Astrocyte of the hippocampus (primary cell): ENCODE measurements at places on chromosomes 12 and 14.

GRCh38 chr12:83700838-83701237 is 1014.1 kb downstream of the TMTC2 start:
- DNase-seq: peak; percentile 14

DNA sequence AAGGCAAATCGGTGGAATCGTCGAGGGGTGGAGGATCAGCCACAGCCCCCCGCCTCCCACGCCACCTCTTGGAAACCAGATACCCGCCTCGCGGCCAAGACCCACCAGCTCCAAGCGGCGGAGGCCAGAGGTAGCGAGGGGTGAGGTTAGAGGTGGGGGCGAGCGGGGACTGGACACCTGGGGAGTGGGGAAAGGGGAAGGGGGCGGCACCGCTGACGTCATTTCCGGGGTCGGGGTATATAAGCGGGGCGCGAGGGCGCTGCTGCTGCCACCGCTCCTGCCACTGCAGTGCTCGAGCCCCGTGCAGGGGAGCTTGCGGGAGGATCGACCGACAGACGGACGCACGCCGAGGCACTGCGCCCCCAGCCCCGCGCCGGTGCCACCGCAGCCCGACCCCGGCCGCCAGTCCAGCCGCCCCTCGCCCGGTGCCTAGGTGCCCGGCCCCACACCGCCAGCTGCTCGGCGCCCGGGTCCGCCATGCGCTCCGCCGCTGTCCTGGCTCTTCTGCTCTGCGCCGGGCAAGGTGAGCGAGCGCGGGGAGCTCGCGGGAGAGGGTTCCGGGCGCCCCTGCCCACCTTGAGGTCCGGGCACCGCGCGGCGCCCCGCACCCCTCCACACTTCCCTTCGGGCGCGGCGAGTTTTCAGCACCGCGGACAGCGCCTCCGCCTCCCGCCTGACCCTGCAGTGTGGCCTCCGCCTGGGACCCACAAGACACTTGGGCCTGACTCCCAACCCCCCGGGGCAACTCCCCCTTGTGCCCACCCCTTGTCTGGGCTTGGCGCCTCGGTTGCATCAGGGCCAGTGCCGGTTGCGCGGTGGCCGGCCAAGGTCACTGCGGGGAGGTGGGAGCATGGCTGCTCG is at the start of gene CHGA:
TSS of gene CHGA (plus strand) at position 268 of the 861 bp plus-strand sequence. CDS start at position 478, 210 bp downstream.
- peak; percentile 83 for DNase-seq

- peak; percentile 24 for DNase-seq
Observed at GRCh38 chr14:25904446-25904845, 693.4 kb downstream of the NOVA1 start.

- peak; percentile 69 for DNase-seq
Observed at GRCh38 chr12:66269757-66270383, 32.4 kb upstream of the HELB start.

GRCh38 chr12:3632256-3632655 is 120.7 kb downstream of the CRACR2A start:
- DNase-seq: no peak

- DNase-seq: peak; percentile 78
Observed at GRCh38 chr12:122917507-122918121, 21.7 kb upstream of the VPS37B start.

- no peak for DNase-seq
Observed at GRCh38 chr14:92109490-92109889, 3.1 kb upstream of the ATXN3 start.

DNA sequence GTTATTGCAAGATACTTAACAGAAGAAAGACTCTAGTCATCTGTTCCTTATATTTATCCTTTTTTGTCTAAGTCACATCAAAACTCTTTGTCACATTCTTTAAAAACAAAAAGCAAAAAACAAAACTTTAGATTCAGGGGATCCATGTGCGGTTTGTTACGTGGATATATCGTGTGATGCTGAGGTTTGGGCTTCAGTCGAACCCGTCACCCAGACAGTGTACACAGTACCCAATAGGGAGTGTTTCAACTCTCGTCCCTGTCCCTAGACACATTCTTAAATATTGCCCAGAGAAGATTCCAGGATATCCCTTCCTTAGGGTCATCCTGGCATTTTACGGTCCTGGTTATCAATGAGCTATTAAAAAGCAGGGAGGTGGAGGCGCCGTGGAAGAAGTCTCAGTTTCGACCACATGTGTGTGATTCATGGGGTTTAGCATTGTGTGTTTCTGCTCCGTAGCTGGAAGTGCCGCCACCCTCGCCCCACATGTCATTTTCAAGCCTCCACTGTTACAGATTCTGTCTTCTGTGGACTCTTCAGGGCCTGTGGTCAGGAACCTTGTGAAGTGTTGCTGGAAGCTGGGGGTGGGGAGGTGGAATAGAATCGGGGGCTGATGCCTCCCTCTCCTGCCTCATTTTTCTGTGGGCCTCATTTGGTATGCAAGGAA is 19.9 kb downstream of the CCND2 start:
- peak; percentile 44 for DNase-seq

GRCh38 chr12:3527181-3527580 is 36.2 kb downstream of the PRMT8 start:
- DNase-seq: no peak

DNA sequence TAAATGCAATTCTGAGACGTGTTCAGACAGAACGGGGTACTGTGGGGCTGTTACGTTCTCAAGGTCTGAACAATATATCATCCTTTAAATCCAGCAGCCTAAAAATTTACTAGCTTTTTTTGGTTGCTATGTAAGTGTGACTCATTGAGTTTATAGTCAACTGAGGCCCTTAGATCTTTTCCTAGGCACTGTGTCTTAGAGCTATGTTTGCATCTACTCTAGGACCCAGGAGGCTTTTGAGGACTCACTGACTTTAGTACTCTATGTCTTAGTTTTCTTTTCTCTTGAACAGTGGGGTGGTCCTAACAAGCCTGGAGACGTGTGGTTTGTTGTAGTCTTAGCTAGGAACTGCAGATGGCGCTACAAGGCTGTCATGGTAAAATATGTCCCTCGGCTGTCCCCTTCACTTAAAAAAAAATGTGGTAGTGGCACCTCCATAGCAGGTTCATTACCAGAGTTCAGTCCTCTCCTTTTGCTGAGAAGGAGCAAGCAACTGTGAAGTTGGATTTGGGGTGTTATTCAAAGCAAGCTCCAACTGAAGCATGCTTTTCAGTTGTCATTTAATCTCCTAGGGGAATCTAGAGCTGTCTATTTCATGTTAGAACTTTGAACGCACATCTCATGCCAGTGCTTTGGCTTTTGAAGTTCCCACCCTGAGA is 8.7 kb upstream of the SPATS2 start:
- peak; percentile 85 for DNase-seq

- peak; percentile 84 for DNase-seq
Observed at GRCh38 chr12:19431407-19432308, 7.6 kb upstream of the AEBP2 start.

- DNase-seq: no peak
Observed at GRCh38 chr12:15013634-15014179, 40.9 kb downstream of the PDE6H start.

- DNase-seq: peak; percentile 89
Observed at GRCh38 chr14:50501642-50502041, 30.7 kb downstream of the MAP4K5 start.

DNA sequence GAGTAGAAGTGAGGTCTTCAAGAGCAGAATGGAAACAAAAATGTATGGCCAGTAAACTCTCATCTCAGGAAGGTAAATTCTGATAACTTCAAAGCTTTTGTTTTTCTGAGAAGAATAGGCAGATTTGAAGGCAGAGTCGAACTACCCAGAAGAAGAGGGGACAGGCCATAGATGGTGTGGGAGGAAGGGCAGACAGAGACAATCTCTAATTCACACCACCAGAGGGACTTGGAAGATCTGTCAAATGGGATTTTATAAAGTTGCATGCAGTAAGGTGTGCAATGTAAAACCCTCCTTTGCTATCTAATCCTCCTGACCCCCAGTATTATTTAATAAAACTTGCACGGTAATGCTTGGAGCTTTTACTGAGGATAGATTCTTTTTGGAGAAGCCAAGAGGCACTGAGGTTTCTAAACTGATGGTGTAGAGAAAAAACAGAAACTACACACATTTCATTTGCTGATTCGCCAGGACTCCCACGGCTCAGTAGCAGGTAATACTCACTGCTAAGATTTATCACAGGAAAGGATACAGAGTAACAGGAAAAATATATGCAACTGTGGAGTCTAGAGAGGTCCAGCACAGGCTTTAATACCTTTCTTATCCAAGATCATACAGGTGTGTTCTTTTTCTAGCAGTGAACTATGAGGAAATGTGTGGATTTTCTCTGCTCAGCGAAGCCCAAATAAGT is 18.3 kb downstream of the SLC38A2 start:
- DNase-seq: no peak

GRCh38 chr12:91144053-91144452 is 32.8 kb upstream of the LUM start:
- no peak for DNase-seq

GRCh38 chr14:101707068-101707842 is 54.3 kb upstream of the PPP2R5C start:
- DNase-seq: peak; percentile 88

GRCh38 chr14:65866886-65867285 is 454.4 kb downstream of the FUT8 start:
- DNase-seq: no peak

- no peak for DNase-seq
Observed at GRCh38 chr14:66131111-66131510, 355.1 kb upstream of the CCDC196 start.

GRCh38 chr14:43056106-43056505 is 1449.4 kb downstream of the LRFN5 start:
- no peak for DNase-seq

- DNase-seq: peak; percentile 90
Observed at GRCh38 chr12:13941258-13942249, 39.8 kb downstream of the GRIN2B start.

- no peak for DNase-seq
Observed at GRCh38 chr12:106790020-106790419, 15.5 kb downstream of the RIC8B start.

DNA sequence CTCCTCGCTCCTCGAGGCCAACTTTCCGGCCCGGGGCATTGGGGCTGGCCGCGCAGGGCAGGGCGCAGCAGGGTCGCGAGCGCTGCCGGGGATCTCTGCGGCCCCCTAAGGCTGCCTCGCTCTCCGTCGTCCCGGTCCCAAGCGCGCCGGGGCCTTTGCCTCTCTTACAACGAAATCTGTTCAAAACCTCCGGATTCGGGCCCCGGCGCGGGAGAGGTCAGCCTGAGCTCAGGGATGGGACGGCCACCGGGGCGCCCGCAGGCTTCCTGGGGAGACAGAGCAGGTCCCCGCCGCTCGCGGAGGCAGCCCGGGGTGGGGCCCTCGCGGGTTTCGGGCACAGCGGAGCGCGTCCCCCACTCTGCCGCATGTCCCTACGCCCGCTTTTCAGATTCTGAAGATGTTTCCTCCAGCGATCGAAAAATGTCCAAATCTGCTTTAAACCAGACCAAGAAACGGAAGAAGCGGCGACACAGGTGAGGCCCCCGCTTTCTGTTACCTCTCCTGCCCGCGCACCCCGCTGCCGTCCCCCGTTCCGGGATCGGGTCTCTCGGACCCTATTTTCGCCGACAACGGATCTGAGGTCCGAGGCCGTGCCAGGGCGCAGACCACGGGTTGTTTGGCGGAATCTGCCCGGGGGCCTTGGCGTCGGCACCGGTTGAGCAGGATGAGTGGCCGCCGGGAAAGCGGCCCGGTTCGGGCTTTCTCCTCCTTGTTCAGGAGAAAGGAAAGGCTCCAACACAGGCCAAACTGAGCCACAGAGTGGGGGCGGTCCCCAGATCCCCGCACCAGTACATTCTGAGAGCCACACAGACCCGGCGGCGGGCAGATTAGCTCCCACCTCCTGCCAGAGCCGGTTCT is 1.8 kb downstream of the VSX2 start:
- peak; percentile 46 for DNase-seq

DNA sequence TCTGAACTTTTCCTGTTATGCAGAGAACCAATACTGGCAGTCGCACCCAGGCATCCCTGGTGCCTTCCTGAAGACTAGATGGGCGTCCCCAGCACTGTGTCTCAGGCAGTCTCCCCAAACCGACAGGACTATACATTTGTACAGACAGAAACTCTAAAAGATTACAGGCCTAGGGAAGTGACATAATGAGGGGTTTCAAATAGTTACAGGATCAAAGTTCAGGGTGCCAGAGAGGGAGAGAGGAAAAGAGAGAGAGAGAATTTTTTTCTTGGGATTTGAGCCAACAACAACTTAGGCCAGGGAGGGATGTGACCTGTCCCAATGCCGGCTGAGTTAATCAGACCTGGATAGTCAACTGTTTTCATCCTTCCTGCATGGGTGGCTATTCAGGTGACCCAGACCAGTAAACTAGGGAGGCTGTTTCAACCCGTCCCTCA is 9.3 kb upstream of the GMFB start:
- no peak for DNase-seq

DNA sequence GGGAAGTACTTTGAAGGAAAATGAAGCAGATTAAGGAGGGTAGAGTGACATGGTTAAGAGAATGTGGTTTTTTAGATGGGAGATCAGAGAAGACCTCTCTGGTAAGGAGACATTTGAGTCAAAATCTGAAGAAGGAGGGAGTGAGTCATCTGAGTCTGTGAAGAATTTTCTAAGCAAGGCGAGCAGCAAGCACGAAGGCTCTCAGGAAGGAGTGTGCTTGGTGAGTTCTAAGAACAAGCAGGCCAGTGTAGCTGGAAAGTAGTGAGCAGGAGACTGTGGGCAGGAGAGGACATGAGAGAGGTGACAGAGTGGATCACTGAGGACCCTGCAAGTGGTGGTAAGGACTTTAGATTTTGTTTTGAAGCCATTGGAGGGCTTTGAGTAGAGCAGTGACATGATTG is 76.3 kb upstream of the FUT8 start:
- DNase-seq: peak; percentile 54

GRCh38 chr14:75876530-75876929 is 105.3 kb downstream of the TGFB3 start:
- DNase-seq: peak; percentile 60

DNA sequence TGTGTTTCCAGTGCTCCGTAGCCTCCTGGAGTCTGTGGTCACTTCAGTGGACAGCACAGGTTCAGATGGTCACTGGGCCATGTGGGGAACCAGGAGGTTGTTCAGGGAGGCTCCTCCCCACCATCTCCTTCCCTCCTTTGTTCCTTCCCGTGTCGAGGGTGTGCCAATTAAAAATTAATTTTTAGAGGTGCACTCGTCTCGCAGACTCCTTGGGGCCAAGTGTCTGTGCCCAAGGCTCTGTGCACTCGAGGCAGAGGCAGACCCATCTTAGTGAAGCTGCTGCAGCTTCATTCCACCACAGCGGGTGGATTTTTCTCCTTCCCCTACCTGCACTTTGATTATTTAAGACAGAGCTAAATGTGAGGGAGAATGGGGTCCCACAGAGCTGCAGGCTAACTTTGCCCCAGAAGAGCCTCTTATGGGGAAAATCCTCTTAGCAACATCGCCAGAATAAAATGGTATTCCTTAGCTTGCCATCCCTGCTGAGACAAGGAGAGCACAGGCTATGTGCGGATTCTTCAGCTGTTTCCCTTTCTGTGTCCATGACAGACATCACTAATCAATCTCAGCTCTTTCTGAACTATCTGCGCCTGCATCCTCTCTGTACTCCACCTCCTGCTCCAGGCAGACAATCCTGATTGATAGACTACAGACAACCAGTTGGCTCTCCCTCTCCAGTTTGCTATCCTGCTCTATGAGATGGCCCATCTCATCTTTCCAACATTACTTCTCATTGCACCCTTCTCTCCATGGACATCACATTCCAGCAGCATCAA is 159.5 kb downstream of the VRK1 start:
- no peak for DNase-seq
